ENCODE measurements at places on chromosomes 4 and X. TPM values are rescaled to one million over a fixed set of nuclear protein-coding genes. Genes with fewer than 3 reads are reported as not detected.

SPANXN4 gene
- total RNA-seq, result not detected

TMEM154 gene
- 0.44 TPM for total RNA-seq

SLC7A11 gene
- total RNA-seq, result 18.7 TPM

EFHC2 gene
- 1.2 TPM for total RNA-seq

HSFX2 gene
- not detected for total RNA-seq

MAGEH1 gene
- total RNA-seq, result 27.5 TPM

ETDA gene
- not detected for total RNA-seq

MXRA5 gene
- 1.3 TPM for total RNA-seq

- no peak for DNase-seq
Measured at GRCh38 chr4:41148292-41148691, 66.0 kb downstream of the APBB2 start.

DNA sequence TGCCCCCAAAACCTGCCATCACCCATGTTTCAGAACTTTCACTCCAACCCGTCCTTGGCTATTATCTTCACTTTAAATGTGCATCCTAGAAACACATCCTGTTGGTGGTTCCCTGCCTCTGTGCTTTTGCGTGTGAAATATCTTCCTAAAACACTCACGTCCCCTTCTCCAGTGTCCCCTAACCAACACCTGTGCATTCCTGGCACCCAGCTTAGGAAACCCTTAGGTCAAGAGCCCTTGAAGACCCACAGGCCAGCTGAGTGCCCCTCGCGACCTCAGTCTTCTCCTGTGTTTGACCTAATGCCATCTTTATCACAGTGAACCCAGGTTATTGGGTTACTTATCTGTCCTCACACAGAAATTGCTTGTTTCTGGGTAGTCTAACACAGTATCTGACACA, 117.6 kb downstream of the STK32B start:
- DNase-seq, result no peak

- no peak for DNase-seq
Measured at GRCh38 chr4:168440442-168441264, 39.6 kb downstream of the DDX60L start.

DNA sequence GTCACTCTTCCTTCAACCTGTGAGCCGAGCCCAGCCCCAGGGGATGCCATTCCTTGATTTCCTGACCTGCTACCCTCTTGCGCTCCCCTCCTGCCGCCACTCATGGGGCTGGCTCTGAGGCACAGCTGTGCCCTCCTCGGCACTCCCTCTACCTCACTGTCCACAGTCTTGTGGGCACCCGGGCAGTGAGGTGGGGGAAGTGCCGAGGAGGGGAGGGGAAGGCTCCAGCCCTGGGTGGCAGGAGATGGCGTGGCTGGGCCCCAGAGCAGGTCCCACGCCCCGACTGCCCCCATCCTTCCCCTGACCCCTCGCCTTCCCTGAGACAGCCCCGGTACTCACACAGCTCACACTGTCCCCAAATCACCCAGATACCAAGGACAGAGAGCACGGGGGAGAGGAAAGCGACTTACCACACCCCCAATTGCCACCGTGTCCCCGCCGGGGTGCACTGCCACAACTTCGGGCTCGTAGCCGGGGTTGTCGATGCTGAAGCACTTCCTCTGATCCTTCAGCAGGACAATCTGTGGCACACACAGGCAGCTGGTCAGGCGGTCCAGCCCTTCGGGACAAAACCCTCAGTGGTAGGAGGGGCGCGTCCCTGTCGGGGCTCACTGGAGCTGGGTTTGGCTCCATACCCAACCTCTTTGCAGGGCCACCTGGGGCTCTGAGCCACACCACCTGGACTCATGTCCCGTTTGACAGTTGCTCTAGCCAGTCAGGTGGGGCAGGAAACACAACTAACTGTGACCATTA, 37.9 kb downstream of the WDR1 start:
- DNase-seq, result no peak

DNA sequence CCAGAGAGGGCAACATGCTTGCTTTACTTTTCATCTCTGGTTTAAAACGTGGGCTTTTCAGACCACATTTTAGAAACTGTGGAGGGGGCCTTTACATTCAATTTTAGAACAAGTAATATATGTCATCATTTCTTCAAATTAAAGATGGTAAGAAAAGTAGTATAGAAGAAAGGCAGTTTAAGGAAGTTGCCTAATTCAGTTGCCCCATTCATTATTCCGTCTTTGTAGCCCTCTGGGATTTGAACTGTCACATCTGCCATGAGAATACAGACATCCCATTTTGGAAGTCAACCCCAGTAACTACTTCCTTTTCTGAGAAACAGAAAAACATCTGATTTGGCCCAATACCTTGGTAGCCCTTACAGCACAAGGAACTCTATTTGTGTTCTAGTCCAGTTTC, 61.2 kb downstream of the PASD1 start:
- DNase-seq, result no peak

DNA sequence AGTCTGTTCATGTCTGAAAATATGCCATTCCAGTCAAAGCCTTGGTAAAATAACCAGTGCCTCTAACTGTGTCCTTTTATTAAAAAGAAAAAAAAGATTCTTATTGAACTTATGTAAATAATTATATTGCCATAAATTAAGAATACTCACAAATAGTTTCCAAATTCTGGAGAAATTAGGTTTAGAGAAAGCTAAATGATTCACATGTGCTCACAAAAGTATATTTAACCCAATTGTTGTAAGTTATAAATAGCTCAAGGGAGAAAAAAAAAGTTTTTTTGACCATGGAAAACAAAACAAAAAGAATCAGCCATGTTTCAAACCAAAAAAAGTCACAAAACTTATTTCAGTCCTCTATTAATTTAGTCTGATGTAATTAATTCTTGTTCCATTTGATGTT, 25.3 kb upstream of the HERC6 start:
- no peak for DNase-seq
